ENCODE measurements at places on chromosomes 1 and 21.

- DNase-seq, result no peak
Observed at GRCh38 chr1:239982762-239983161, 108.9 kb upstream of the FMN2 start.

- no peak for DNase-seq
Observed at GRCh38 chr1:1306070-1306660, 1.6 kb downstream of the ACAP3 start.

DNA sequence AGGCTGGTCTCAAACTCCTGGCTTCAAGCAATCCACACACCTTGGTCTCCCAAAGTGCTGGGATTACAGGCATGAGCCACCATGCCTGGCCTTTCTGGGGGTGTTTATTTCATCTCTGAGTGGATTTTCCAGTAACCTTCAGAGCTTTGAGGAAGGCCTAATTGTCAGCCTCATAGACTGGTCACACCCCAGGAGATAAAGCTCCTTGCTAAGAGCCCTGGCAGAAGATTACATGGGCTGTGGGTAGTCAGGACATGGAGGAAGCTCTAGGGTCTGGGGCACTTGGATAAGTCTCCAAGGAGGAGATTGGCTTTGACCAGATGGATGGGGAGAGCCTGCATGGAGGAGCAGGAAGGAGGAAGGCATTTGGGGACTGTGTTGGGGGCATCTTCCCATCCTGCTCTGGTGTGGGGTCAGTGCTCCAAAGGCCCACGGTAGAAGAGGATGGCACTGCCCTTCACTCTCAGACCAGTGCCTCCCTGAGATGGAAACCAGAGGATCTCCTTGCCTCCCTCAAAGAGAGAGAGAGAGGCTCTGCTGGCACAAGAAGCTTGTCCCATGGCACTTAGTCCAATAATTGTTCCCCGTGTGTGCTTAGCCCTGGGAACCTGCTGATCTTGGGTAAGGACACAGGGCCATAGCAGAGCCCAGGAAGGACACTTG lies 14.7 kb upstream of the GSTM4 start:
- no peak for DNase-seq

- no peak for DNase-seq
Observed at GRCh38 chr1:87842156-87842555, 513.5 kb downstream of the LMO4 start.

- peak; percentile 79 for DNase-seq
Observed at GRCh38 chr1:165871311-165872067, 44.1 kb downstream of the UCK2 start.

DNA sequence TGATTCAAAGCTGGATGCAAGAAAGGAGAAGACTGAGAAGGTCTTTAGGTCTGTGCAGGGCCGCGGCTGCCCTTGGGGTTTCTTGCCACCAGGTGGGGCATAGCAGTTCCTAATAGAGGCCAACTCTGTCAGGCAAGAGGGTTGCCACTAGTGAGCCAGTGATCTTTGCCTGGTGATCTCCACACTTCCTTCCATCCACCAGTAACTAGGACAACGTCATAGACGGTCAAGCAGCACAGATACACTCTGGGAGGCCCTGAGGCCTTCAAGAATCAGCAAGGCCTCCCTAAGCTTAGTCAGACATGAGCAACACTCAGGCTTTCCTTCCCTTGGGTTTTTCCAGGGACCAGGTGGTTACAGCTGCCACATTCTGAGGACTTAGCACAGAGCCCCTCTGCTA lies 32.9 kb upstream of the ATP2B4 start:
- DNase-seq, result peak; percentile 23

DNA sequence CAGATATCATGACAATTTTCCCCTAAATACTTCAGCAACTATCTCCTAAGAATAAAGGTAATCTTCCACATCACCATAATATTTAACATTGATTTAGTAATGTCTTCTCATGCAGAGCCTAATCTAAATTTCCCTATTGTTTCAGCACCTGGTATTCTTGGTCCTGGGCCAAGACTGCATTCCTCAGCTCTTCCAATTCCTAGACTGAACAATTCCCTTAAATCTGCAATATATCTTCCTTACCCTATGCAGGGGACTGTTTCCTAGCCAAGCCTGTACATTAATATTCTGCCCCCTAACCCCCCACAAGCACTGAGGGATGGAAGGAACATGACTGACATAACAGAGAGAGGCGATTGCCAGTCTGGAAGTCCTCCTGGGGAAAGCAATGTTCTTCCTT lies 28.7 kb upstream of the DISP1 start:
- no peak for DNase-seq

DNA sequence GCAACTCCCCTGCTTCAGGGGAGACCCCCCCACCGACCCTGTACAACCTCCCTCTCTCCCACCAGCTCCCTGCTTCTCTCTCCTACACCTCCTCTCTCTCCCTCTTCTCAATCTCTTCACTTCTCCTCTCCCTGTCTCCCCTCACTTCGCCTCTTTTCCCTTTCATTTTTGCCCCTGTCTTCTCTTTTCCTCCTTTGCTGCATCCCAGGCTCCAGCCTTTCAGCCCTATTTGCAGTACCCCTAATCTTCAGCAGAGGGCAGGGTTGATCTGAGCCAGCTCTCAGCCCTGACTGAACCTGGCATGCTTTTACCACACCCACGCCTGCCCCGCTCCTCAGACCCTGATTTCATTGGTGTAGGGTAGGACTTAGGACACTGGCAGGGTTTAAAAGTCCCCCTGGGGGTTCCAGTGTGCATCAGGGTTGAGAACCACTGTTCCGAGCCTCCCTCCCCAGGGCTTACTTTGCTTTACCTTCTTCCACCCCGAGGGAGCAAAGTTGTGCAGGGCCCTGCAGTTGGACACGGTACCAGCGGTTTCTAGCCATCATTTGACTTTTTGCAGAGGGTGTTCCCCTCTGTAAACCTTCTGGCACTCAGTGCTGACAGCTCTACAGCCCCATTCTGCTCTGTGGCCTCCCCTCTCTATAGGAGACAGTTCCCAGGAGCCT lies 67.3 kb upstream of the CNTN2 start:
- peak; percentile 27 for DNase-seq

DNA sequence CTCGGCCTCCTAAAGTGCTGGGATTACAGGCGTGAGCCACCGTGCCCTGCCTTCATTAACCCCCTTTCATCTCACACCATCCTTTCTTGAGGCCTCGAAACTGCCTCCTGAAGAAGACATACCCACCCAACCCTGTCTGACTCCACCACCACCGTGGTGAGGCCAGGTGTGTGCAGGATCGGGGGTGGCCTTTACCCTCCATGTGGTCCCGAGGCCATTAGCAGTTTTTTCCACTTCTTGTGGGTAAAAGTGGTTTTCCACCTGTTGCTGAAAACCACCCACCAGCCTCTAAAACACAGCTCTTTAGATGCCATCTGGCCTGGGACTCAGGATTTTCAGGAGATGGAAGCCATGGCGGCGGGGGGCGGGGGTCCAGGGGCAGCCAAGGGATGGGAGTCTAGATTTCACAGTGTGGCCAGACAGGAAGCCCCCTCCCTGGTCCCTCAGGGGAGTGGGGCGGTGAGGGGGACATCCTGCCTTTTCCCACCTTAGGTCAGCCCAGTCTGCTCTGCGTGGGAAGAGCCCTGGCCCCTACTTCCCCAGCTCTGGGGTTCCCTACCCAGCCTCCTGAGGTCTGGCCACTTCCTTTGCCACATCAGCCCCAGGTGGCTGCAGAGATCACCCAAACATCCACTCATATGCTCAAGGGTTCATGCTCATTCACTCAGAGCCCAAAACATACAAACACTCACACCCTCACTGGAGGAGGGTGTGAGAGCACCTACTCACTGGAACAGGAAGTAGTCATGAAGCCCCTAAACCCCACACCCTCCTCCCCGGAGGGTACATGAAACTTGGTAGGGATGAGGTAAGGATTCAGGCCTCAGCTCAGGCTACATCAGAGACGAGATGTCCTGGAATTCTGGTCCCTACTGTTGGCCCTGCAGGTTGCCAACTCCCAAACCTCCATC lies 2.3 kb downstream of the FGR start:
- no peak for DNase-seq

All from HCT116 (cell line).